ENCODE measurements at places on chromosomes 12 and 14.

GRCh38 chr14:104515811-104516780 lies 63.5 kb upstream of the C14orf180 start:
- peak; percentile 14 for DNase-seq

- no peak for DNase-seq
Measured at GRCh38 chr14:37118673-37119366, 53.6 kb downstream of the SLC25A21 start.

GRCh38 chr12:59650588-59651228 lies 54.9 kb downstream of the SLC16A7 start:
- DNase-seq, result no peak

DNA sequence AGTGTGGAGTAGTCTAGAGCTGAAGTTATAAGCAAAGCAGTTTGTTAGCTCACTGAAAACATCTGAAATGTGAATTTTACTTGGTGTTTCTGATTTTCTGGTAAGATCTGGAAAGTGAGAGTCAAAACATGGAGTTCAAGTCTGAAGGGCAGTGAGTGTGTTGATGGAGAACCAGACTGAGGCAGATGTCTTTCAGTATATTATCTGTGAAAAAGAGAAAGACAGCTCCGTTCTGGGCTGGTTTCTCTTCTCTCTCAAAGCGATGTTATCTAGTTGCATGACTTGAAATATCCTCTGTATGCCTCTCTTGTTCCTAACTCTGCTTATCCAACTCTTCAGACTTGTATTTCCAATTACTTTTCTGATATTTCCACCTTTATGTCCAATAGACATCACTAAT lies 381.9 kb upstream of the RGS6 start:
- DNase-seq, result no peak

DNA sequence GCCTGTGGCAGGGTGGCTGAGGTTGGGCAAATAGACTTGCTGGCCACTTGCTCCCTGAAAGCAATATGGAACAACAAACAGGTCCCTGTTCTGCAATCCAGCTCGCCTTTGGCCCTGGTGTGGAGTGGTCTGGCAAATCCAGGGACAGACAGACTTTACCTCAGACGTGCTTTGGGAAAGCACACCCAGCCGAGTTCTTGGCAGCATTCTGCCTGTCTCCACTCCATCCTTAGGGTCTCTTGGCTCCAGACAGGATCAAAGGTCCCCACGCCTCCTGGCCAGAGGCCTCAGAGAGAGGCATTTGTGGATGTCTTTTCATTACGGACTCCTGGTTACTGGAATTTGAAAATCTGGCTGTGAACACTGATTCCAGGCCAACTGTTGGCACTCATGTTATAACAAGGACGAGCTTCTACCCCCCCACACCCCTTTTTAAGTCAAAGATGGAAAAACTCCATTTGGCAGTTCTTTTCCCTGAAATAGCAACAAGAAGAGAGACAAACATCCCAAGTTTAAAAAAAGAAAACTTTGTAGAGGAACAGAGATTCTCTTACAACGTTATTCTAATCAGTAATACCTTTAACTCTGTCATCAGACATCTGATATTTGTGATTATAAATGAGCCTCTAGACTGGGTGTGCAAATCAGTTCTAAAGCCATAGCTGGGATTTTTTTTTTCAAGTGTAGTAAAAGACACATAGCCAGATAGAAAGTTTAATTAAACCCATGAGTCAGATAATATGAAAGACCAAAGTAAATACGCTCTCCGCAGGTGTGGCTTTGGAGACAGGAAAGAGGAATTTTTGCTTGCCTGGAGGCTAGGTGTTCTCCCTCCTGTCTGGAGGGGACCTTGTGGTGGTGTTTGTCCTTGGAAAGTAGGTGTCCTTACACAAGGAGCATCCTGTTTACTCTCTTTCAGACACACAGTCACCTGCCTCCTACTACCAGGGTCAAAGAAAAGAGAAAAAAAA lies 60.7 kb downstream of the GALNT8 start:
- peak; percentile 15 for DNase-seq

GRCh38 chr12:55830601-55831446 lies 1.4 kb upstream of the DNAJC14 start:
- DNase-seq, result peak; percentile 89

- DNase-seq, result no peak
Measured at GRCh38 chr12:112131686-112132085, 6.3 kb downstream of the TRAFD1 start.

DNA sequence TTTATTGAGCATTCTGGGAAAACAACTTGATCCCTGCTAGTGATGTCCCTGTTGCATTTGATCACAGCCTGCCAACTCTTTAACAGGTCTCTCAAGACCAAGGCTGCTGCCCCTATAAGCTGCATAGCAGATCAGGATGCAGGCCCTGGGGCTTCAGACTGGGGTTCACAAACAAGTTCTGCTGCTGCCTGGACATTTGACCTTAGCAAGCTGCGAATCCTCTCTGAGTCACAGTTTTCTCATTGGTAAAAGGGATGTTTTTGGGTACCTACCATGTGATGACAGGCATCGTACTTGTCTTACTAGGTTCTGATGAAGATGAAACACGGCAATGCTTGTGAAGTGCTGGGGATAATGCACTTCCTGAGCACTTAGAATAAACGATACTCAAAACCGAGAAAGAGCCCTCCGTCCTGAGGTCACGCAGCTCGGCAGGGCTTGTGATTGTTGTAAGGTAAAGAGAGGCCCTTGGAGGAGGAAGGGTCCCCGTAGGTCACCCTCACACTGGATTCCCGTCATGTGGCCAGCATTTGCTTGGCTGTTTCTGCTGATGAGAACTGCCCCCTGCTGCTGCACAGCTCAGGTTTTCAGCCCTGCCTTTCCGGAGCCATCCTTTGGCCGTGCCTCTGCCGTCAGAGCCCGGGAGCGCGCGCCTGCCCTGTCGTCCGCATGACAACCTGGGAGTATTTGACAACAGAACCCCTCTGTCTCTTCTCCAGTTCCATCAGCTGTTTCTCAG lies 39.1 kb downstream of the TSPAN9 start:
- DNase-seq, result peak; percentile 60

GRCh38 chr14:78902010-78902623 lies 731.9 kb downstream of the NRXN3 start:
- peak; percentile 4 for DNase-seq

GRCh38 chr14:91595736-91596135 lies 85.6 kb upstream of the PPP4R3A start:
- no peak for DNase-seq

GRCh38 chr14:66242001-66242400 lies 244.2 kb upstream of the CCDC196 start:
- DNase-seq, result no peak

- DNase-seq, result peak; percentile 81
Measured at GRCh38 chr12:22334410-22335100, at the start of gene ST8SIA1. TSS of gene ST8SIA1 (minus strand) at chr12:22334707. CDS start at chr12:22334232, 475 bp downstream.

DNA sequence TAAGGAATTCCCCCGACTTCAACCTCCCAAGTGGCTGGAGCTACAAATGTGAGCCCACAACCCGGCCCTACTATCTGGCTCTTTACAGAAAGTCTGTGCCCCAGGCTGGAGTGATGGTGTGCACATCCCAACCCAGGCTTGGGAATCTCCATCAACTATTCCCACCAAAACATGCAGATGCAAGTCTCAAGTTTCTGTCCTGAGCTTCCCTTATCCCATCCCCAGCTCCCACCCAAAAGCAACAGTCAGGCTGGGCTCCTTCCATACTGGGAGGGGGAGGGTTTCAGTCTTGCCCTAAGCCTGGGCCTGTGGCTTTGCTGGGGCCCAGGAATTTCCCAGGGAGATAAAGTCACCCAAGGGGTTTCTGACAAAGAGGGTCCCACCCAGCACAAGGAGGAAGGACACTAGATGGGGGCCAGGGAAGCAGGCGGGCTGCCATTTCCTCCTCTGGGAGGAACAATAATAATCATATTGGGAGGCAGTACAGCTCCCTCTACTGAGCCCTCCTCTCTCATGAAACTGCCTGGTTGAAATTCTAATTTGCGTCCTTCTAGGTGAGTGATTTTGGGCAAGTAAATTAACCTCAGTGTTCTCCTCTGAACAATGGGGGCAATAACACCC lies 8.0 kb downstream of the SLC8B1 start:
- DNase-seq, result peak; percentile 34

DNA sequence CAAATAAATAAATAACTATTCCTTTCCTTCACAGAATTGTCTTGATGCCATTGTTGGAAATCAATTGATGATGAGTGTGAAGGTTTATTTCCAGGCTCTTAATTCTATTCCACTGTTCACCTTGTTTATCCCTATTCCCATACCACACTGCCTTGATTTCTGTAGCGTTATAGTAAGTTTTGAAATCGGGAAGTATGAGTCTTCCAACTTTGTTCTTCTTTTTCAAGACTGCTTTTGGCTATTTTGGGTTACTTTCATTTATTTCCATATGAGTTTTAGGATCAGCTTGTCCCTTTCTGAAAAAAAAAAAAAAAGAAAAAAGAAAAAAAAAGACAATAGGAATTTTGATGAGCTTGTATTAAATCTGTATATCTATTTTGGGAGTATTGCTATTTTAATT lies 9.3 kb upstream of the CDK2AP1 start:
- DNase-seq, result no peak

DNA sequence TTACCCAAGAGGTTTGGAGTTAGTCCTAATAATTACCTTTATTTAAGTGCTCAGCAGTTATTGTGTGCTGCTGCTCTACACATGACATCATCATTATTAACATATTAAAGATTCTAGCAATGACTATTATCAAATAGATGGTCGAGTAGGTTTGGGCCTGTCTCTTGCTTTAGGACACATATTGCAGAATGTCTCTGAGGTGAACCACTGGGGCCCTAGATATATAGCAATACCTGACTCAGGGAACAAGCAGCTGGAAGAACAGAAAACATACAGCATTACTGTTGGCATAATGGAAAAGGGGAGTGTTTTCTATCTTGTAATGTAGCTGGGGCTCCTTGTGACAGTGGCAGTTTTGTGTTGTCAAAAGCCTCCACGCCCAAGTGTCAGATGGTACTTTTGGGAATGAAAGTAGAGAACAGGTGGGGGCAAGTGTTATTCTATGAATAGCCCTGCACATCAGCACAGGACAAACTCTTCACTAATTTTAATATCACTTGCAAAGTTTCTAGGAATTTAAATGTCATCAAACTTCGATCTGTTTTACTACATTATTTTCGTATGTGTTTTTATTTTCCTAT lies 54.6 kb downstream of the C12orf56 start:
- DNase-seq, result no peak

- no peak for DNase-seq
Measured at GRCh38 chr14:27372771-27373170, 774.9 kb upstream of the NOVA1 start.

DNA sequence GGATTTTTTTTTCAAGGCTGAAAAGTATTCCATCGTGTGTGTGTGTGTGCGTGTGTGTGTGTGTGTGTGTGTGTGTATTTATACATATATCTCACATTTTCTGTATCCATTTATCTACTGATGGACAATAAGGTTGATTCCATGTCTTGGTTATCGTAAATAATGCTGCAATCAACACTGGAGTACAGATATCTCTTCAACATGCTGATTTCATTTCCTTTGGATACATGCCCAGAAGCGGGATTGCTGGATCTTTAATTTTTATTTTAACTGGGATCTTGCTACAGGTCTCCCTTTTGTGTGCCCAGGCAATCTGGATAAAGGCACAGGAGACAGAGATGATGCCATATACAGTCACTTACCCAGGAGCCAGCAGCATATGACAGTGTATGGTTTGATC lies 338.1 kb downstream of the SOX5 start:
- no peak for DNase-seq

All from H7 (cell line).